ENCODE measurements at places on chromosomes 5 and 9.

GRCh38 chr5:58759745-58760144 is 176.9 kb downstream of the RAB3C start:
- DNase-seq: no peak

DNA sequence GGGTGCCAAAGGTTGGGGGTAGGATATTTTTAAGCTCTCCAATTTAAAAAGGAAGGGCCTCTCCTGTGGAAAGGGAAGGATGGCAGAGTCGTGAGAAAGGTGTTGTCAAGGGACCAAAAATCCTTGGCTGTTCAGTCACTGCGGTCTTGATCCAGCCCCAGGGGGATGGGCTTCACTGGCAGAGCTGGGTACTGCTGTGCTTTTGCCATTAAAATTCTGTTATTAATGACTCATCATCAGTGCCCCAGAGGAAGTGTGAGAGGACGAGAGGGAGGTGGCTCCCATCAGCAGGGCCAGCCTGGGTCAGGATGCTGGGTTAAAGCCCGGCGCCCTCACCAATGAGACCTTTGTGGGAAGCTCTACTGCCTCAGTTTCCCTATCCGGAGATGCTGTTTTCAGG is 16.7 kb downstream of the PCDH12 start:
- DNase-seq: peak; percentile 24

DNA sequence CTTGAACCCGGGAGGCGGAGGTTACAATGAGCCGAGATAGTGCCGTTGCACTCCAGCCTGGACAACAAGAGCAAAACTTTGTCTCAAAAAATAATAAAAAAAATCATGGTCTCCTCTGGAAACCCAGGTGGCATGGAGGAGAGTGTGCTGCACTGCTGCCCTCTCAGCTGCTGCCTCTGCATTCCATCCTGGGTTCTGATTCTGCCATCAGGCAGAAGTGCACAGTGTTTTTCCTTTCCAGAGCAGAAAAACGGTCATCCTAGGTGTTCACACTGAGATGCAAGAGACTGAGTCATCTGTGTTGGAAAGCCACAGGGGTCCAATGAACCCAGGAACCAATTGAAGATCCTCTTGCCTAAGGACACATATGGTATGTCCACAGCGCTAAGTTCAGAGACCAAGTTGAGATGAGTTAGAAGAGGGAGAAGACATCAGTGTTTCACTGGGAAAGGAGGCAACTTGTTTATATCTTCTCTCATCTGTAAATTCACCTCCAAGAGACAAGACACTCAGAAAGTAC is 88.8 kb upstream of the DMRT1 start:
- DNase-seq: peak; percentile 5

GRCh38 chr5:171050916-171051315 is 189.1 kb downstream of the RANBP17 start:
- no peak for DNase-seq

- DNase-seq: peak; percentile 71
Observed at GRCh38 chr5:172793577-172794488, 22.8 kb upstream of the DUSP1 start.

DNA sequence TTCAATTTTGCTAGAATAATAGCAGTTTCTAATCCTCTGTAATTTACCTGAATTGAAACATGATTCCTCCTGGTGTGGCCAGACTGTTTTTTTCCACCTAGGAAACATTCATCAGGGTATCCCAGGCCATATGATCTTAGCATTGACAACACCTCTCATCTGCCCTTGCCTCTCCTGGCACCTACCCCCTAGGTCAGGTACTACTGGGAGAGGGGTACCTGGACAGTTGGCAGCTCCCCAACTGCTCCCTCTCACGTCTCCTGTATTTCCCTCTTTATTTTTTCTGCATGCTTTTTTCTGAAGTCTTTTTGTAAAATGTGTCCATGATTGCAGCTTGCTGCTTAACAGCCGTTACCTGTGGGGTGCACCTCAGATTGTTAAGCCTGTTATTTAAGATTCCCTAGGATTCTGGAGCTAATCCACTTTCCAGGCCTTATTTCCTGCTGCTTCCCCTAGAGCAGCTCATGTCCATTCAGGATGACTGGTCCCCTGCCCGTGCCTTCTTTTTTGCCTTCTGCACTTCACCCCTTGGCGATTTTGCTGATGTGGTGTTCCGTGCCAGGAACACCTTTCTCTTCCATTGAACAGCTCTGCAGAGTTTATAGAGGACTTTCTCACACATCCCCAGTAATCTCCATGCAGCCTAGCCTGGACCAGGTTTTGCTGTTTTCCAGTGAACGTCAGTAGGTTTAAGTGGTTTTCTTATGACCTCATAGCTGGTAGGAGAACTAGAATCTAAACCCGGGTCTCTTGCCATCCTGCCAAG is 33.6 kb downstream of the SNX30 start:
- no peak for DNase-seq

DNA sequence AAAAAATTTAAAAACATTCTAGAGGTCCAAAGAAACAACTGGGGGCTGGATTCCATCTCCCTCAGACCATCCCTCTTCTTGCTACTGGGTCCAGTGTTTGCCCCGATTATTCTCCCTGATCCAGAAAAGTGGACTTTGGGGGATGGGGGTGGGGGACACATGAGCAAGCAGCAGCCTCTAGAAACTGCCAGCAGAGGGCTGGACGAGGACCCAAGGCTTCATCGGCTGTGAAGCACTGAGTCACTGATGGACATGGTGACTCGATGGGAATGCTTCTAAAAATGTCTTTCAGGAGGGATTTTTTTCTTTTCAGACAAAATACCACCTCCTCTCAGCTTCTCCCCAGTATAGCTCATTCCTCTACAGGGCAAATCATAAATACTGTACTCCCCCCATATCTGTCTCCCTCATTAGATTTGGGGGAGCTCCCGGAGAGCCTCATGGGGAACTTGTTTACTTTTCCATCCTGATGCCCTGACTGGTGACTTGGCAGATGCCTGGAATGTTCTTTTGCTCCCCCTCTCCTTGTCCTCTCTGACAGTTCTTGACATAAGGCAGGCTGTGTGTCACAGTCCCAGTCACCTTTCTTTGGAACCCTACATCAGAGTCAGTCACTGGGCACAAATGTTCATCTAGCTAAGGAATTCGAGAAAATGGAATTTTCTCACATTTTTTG is 67.2 kb upstream of the STC2 start:
- peak; percentile 60 for DNase-seq

- no peak for DNase-seq
Observed at GRCh38 chr5:119451561-119451960, 736 bp upstream of the HSD17B4 start.

DNA sequence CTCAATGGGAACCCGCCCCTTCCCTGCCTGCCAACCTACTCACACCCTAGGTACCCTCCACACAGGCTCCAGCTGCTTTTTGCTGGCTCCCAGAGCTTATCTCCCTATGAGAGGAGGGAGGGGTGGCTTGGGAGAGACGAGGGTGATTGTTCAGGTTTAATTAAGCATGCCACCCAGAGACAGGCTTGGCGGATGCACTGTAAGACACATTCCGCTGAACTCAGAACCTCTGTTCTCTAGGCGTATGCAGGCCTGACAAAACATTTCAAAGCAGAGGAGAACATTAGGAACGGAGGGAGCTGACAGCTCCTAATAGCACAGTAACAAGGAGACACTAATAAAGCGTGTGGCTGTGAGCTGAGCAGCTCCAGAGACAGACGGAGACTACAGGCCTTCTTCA is 80.1 kb downstream of the TRIM32 start:
- DNase-seq: no peak

DNA sequence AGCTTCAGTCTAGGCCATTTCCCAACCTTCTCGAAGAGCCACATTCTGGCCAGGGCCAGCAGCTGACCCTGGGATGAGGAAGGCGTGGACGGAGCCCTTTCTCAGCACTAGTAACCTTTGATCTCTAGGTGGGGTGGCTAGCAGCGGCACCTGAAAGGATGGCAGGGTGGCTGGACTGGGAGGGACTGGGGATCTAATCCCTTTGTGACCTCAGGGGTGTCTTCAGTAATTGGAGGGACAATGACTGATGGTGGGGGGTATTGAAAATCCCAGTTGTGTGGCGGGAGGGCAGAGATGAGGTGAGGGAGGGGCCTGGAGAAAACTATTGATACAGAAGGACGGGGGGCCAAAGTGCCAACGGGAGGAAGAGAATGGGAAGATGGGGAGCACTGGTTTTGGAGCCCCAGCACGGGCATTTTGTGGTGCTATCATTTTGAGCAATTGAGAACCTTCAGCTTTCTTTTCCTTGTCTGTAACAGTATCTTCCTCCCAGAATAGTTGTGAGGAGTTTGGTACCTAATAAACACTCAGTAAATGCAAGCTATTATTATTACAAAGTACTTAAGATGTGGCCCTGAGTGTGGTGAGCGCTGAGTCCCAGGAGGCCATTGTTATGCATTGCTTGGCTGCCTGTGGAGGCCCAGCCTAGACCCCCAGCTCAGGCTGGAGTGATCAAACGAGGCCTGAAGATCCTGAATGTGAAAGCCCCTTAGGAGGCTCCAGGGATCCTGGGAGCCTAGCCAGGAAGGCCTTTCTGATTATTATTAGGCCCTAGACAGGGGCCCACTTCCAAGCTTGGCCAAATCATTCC is 37.3 kb upstream of the UBE2D2 start:
- DNase-seq: no peak

GRCh38 chr5:140072812-140073211 is 29.7 kb upstream of the NRG2 start:
- no peak for DNase-seq

GRCh38 chr5:146962801-146963355 is 84.3 kb upstream of the PPP2R2B start:
- peak; percentile 46 for DNase-seq

DNA sequence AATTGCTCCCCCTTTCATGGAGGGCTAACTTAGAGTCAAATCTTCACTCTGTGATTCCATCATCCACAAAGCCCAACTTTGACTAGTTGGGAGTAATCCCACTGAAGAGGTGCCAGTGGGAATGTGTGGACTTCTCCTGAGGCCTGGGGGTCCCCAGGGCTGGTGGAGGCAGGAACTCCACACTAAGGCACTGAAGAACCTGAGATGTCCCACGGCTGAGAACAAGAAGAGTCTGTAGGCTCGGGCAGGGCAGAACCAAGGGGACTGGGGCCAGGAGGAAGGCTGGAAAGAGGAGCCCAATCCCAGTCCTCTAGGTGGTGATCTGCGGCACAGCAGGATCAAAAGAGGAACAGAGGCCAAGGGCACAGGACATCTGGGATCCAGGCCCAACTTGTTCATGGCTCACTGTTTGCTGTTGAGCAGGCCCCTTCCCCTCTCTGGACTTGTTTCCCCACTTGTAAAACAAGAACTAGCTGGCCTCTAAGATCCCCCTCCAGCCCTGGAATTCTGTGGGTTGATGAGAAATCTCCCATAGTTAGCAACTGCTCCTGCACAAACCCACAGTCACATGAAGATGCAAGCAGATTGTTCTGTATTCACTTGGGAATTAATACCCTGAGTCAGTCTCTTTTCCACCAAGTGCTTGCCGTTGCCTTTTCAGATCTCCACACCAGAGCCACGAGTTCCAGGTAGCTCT is 32.7 kb upstream of the ALDH1B1 start:
- DNase-seq: no peak

DNA sequence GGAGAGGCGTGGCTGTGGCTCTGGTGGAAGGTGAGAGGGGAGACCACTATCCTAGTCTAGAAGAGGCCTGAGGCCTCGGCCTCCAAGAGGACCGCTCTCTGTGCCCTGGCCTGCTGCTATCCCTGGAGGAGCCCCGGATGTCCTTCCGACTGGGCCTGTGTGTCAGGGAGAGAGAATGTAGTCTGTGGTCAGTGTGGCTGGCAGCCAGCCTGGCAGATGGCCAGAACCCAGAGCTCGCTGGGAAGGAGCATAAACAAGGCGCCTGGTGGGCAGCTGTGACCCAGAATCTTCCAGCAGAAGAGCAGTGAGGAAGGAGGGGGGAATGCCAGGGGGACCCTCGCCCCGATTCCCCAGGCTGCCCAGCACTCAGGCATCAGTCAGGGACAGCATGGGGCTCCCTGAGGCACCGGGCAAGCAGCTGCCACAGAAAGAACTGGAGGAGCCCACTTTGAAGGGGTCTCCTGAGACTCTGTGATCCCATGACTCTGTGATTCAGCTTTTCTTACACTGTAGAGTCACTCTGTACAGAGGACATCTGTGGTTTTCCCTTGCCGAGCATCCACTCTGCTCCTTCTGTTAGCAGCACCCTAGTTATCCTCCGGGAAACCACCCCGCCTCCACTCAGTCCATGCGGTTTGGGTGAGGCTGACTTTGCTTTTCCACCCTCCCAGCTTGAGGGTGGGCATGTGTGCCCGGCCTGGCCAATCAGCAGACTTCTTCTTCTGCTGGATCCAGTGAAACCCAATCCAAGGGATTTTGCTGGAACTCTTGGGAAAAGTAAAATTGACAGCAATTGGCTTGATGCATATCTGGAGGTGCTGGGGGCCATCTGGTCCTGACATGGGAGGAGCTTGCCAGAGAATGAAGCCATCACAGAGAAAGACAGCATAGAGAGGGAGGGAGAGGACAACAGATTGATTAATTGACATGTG is 46.2 kb upstream of the PWWP2A start:
- peak; percentile 98 for DNase-seq

Data from PC-3 (cell line).